Nephron progenitor cell (in vitro differentiated cells): ENCODE measurements at places on chromosomes 13 and 19.

GRCh38 chr13:113882267-113882630 is 18.4 kb upstream of the GAS6 start:
- no peak for DNase-seq

DNA sequence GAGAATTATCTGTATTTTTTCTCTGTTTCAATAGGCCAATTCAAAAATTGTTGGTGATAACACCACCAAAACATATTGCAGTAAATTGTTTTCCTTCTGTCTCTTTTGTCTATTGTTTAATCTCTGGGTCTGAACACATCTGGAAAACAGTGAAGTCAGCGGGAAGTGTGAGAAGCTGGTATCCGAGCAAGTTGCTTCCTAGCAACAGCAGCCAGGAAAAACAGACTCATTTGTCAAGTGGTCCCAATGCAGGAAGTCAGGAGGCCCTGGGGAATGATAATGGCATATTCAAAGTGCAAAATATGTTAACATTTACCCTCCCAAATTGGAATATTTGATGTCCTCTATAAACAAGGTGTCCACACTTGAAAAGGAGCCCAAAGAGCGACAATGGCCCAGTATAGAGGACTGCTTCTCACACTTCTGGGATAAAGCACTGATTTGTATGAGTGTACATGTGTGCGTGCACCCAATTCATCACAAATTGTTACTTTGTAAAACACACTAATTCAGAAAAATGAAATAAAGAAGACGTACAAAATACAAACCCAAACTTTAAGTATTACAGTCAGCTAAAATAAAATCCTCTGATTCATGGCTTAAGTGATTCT is 515.0 kb downstream of the TBC1D4 start:
- DNase-seq = no peak

GRCh38 chr19:49987159-49987698 is 26.3 kb upstream of the SIGLEC11 start:
- peak; percentile 98 for DNase-seq

- no peak for DNase-seq
Measured at GRCh38 chr13:45966715-45967114, 85.8 kb downstream of the ZC3H13 start.

- DNase-seq = no peak
Measured at GRCh38 chr13:27130979-27131623, 40.5 kb downstream of the USP12 start.

DNA sequence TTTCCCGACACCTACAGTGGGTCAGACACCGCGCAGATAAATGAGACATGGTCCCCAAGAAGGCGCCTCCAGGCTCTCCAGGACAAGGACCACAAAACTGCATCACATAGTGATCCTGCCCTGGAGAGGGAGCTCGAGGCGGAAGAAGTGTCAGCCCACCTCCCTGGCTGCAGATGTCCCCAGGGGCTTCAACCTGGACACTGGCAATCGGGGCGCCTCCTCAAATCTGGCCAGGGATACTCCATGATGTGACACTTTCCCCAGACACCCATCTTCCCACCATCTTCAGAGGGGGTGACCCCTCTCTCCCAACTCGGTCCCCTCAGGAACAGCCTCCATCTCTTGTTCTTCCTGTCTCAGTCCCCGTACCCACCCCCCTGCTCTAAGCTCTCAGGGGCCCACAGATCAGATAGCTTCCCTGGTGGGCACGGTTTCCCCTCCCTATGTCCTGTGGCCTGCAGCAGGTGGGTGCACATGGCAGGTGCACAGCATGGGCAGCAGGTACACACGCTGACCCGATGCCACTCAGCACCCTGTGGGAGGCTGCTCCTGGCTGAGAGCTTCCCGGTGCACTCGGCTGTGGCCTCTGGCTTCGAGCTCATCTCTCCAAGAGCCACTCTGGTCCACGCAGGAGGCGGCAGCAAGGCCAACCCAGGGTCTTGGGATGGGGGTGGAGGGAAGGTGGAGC is 61.2 kb downstream of the PEPD start:
- DNase-seq = no peak

DNA sequence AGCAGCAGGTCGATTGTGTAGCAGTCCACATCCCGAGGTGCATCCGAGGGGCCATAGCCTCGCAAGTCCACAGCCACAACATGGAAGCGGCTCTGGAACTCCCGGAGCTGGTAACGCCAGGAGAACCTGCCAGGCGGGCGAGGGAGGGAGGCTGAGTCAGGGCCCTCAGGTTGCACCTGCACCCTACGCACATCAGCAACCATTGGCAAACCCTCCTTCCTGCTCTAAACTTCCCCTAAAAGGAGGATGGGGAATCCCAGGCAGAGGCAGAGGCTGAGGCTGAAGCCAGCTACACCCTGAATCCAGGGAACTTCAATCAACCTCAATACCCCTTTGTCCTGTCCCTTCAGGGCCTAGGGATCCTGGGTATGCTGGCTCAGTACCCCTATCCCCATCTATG is 977 bp downstream of the EPHX3 start:
- no peak for DNase-seq

DNA sequence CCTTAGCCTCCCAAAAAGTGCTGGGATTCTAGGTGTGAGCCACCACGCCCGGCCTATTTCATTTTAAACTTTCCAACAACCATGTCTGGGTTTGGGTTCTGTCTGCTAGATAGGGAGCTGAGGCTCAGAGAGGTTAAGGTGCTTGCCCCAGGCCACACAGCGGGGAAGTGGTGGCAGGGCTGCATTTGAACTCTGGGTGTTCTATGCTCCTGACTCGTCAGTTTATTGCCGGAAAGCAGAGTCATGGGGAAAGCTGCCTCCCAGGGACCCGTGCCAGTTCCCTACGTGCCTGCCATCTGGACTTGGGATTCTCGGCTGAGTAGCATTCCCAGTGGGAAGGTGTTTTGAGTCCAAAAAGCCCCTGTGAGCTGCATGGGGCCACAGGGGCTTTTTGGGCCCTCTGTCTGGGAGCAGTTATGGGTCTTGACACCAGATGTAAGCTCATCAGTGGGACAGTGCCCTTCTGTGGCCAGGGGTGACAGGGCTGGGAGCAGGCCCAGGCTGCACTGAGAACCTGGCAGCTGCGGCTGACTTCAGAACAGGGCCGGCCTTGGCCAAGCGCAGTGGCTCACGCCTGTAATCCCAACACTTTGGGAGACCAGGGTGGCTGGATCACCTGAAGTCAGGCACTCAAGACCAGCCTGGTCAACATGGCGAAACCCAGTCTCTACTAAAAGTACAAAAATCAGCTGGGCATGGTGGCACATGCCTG is 10.9 kb downstream of the RFX1 start:
- DNase-seq = no peak

GRCh38 chr19:34979819-34980640 is 16.0 kb upstream of the ZNF792 start:
- no peak for DNase-seq

DNA sequence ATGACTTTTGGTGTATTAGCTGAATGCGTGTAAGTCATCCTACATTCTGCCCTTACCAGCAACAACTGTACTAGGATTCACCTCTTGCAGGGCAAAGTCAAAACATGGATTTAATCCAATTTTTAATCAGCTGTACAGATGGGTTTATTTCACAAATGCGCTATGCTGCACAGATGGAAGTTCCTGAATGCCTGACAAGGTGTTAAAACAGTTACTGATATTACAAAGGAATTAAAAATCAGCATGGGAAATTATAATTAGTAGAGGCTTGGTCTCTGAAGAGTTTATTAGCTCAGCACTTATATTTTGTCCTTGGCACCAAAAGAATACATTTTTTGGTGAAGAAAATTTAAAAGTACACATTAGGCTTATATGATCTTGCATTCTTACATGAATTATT is 448.9 kb downstream of the PCDH9 start:
- no peak for DNase-seq

DNA sequence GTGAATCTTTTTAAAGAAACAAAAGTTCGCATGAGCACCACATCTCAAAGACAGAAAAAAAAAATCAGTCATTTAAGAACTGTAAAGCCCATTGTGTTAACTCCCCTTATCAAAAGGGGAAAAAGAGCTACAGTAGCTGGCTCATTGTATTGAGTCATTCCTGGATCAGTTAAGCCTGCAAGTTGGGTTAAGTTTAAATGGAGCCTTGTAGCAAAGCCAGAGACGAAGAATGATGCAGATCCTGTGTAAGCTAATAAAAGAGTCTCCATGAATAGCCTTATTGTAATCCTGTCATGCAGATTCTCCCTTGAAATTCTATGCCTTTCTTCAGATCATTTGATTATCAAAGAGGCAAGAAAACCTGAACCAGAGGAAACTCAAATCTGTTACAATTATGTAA is 83.8 kb downstream of the CRYL1 start:
- no peak for DNase-seq

- DNase-seq = no peak
Measured at GRCh38 chr13:54165581-54166215, 1137.1 kb downstream of the OLFM4 start.

GRCh38 chr13:75901501-75901900 is 265.4 kb downstream of the LMO7 start:
- DNase-seq = no peak

- no peak for DNase-seq
Measured at GRCh38 chr13:50187352-50188029, 172.2 kb downstream of the KCNRG start.

GRCh38 chr13:45224176-45224575 is 23.3 kb upstream of the KCTD4 start:
- no peak for DNase-seq

GRCh38 chr13:74145249-74145975 is 11.2 kb upstream of the KLF12 start:
- DNase-seq = no peak

GRCh38 chr19:38920602-38921419 is 8.8 kb upstream of the CCER2 start:
- no peak for DNase-seq

DNA sequence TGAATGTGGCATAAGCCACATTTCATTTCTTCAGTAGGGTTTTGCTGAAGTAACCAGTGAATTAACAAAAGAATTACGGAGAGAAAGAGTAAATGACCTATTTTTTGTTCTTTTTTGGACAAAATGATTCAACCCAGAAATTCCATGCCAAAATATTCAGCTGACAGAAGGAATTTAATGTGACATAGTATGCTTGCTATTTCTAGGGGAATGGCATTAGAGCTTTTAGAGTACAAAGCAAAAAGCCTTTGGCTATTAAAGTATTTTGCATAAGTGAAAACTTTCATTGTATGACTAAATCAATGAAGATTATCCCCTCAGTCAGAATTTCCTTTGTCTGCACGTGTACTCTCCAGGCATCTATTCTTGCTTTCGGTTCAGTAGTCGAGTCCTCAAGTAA is 465.3 kb downstream of the COG6 start:
- DNase-seq = no peak

DNA sequence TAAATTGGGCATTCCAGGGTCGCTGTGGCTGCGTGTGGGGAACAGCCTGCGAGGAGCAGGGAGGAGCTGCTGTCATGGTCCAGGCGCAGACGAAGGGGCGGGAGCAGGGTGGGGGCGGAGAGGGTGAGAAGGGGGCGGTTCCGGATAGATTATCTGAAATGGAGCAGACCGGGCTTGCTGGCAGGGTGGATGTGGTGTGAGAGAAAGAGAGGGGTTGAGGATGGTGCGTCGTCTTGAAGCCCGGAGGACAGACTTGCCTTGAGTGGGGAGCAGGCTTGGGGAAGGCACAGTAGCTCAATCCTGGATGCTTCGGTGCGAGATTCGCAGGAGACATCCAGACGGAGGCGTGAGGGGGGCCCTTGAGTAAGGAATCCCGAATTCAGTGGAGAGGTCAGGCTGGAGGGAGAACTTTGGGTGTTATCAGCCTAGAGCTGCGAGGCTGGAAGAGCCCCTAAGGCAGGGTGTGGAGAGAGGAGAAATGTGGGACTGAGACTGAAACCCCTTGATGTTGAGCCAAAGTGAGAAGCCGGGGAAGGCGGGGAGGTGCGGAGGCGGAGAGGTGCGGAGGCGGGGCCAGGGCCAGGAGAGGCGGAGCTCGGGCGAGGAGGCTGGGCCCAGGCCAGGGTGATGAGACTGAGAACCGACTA is 40.6 kb downstream of the DPF1 start:
- DNase-seq = peak; percentile 80

DNA sequence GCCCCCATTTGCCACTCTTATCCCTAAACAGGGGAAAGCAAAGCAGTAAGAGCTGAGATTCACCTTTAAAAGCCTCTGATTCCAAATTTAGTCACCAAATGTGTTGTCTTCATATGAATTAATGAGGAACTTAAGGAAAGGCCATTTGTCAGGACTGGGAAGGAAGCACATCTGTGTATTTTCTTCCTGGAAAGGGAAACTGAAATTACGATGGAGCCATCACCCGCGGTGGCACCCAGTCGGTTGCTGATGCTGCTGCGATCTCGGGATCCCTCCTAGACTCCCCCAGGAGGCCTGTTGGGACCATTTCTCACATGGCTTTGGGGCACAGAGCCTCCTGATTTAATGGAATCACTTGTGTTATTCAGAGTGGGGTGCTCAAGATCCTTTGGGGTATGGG is 7.4 kb upstream of the IL4I1 start:
- no peak for DNase-seq
